K562 (cell line): ENCODE measurements at places on chromosomes 1 and 21. TPM values are rescaled to one million over a fixed set of nuclear protein-coding genes. Genes with fewer than 3 reads are reported as not detected.

DNA sequence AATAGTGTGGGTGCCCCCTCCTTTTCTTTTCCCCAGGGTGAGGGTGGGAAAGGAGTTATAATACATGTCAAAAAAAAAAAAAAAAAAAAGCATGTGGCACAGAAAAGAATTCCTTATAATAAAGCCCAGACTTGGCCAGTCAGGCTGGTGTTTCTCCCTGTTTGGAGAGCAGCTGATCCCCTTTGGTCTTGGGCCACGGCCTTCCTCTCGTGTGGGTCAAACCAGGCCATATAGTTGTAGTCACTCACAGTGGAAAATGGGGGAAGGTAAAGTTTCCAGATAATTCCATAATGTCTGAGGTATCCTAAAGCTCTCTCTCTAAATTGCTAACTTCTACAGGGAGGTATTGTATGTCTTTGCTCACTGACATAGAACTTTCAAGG, 22.0 kb downstream of the CLIC6 start:
- DNase-seq, result no peak
- H3K4me3 ChIP-seq, result no peak overlapping the region
- no peaks in the 10 kb centered on the region for H3K36me3 ChIP-seq

GRCh38 chr1:84539972-84540371, 33.6 kb upstream of the GNG5 start:
- H3K4me3 ChIP-seq, result no peak overlapping the region
- H3K27ac ChIP-seq, result no peak overlapping the region
- DNase-seq, result no peak
- H3K4me1 ChIP-seq, result no peaks in the 10 kb centered on the region
- H3K36me3 ChIP-seq, result no peaks in the 10 kb centered on the region
- no peaks in the 10 kb centered on the region for H3K27me3 ChIP-seq

S100A7 gene
- total RNA-seq, result not detected in 2 replicates

SH3BGR gene
- 14.8 and 17.5 TPM in 2 replicates for total RNA-seq

LRRC53 gene
- total RNA-seq, result not detected in 2 replicates

SH2D5 gene
- total RNA-seq, result 0.11 TPM in 1 of 2 replicates, not detected in the other

DNA sequence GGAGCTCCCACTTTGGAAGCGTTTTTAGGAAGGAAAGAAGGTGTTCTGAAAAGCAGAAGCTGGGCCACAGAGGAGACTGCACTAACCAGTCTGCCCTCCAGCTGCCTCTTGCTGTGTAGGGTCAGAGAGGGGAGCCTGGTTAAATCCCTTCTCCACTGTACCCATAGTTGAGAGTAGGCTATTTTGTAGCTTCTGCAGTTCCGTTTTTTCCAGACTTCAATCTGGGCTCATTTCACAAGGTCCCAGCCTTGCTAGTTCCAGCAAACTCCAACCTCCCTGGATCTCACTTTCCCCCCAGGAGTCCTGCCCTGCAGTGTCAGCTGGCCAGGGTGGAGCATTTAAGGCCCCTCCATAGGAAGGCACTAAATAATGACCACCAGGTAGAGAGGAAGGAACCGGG, 11.0 kb downstream of the TNN start:
- no peaks in the 10 kb centered on the region for H3K4me1 ChIP-seq
- no peaks in the 10 kb centered on the region for H3K36me3 ChIP-seq
- H3K27me3 ChIP-seq, result peaks cover 52% of the 10 kb centered on the region
- H3K4me3 ChIP-seq, result no peak overlapping the region
- no peak overlapping the region for H3K27ac ChIP-seq

GRCh38 chr21:26653430-26653829, 80.3 kb upstream of the CYYR1 start:
- H3K4me1 ChIP-seq, result no peaks in the 10 kb centered on the region
- H3K27ac ChIP-seq, result no peak overlapping the region
- no peaks in the 10 kb centered on the region for H3K27me3 ChIP-seq

DNA sequence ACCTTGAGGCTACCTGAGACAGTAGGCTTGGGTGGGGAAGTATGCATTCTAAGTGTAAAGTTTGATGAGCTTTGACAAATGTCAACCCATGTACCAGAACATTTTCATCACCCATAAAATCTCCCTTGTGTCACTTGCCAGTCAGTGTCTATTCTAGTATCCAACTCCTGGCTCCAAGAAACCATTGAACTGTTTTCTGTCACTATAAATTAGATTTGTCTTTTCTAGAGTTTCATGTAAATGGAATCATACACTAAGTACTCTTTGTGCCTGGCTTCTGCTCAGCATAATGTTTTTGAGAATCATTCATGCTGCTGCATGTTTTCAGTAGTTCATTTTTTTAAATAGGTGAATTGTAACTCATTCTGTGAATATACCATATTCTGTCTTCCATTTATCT, 165.4 kb downstream of the DNM3 start:
- no peak for DNase-seq
- H3K36me3 ChIP-seq, result no peaks in the 10 kb centered on the region
- H3K27ac ChIP-seq, result no peak overlapping the region
- no peaks in the 10 kb centered on the region for H3K27me3 ChIP-seq
- H3K4me3 ChIP-seq, result no peak overlapping the region
- no peaks in the 10 kb centered on the region for H3K4me1 ChIP-seq

DNA sequence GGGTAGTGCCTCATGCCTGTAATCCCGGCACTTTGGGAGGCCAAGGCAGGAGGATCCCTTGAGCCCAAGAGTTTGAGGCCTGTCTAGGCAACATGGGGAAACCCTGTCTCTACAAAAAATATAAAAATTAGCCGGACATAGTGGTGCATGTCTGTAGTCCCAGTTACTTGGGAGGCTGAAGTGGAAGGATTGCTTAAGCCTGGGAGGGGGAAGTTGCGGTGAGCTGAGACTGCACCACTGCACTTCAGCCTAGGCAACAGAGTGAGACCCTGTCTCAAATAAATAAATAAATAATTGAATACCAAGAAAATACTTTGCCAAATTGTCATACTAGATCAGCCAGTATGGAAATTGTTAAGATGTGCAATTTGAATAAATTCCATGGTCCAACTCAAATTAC, 5.9 kb upstream of the RBBP5 start:
- no peak overlapping the region for H3K4me3 ChIP-seq
- no peak overlapping the region for H3K27ac ChIP-seq
- DNase-seq, result no peak
- H3K4me1 ChIP-seq, result peaks cover 3% of the 10 kb centered on the region; the same call in 2 of the 3 replicates
- no peaks in the 10 kb centered on the region for H3K27me3 ChIP-seq

HLCS gene
- total RNA-seq, result 20.0 and 20.1 TPM in 2 replicates

- peaks cover 53% of the 10 kb centered on the region for H3K27me3 ChIP-seq
- DNase-seq, result no peak
- H3K27ac ChIP-seq, result no peak overlapping the region
These were observed 56.8 kb upstream of the LYST start for GRCh38 chr1:235923466-235924021.

DNA sequence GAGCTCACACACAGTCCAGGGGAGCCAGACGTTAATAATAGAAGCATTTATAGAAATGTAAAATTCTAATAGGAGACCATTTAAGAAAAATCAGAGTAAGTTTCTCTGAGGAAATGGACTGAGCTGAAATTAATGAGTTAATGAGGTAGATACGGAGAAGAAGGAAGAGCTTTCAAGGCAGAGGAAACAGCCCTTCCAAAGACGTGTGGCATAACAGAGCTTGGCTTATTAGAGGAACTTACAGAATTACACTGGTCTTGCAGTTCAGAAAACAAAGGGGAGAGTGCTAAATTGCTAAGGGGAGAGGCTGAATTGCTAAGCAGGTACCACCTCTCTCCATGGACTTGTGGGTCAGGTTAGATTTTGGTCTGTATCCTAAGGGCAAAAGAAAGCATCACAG, 8.2 kb upstream of the PIGK start:
- H3K27ac ChIP-seq, result no peak overlapping the region
- no peaks in the 10 kb centered on the region for H3K27me3 ChIP-seq
- no peak overlapping the region for H3K4me3 ChIP-seq

- no peak overlapping the region for H3K27ac ChIP-seq
- H3K36me3 ChIP-seq, result no peaks in the 10 kb centered on the region
- no peak for DNase-seq
- H3K27me3 ChIP-seq, result no peaks in the 10 kb centered on the region
- H3K4me1 ChIP-seq, result peaks cover 14% of the 10 kb centered on the region; the same call in 2 of the 3 replicates
These were observed 18.7 kb upstream of the RAP1A start for GRCh38 chr1:111600886-111601386.

DNA sequence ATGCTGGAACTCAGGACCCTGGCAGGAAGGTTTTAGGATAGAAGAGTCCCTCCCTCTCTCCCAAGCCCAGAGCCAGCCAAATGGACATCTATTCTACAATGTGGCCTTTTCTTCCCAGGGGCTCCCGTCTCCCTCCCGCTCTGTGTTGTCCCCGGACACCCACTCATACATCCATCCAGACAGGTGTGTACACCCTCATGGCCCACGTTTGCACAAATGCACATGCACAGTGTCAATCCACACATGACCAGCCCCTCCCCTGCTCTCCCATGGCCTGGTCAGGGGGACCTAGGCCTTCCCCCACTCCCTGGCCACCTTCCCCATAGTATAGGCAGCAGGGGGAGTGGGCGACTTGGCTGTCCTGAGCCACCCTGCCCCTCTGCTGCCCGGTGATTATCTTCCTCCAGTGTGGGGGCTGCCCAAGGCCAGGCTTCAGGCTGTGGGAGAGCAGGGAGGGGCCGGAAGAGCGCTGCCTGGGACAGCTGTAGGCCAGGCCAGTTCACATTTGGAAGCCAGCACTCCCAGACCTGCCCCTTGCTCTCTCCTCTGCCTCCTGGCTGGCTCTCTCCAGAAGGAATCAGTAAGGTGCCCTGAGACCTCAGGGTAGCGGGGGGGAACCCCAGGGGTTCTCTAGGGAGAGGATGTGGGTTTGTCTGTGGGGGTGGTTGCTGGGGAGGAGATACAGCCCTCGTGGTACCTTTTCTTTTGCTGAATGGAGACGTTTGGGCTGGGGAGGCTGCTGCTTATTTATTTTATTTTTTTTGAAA, 4.1 kb upstream of the PTPN7 start:
- peaks cover 71% of the 10 kb centered on the region for H3K4me1 ChIP-seq
- peak; percentile 82 for DNase-seq
- peaks cover 16% of the 10 kb centered on the region; the same call in 2 of the 3 replicates for H3K36me3 ChIP-seq
- peak overlapping the region; percentile 99 for H3K27ac ChIP-seq
- H3K4me3 ChIP-seq, result peak overlapping the region; percentile 45

DNA sequence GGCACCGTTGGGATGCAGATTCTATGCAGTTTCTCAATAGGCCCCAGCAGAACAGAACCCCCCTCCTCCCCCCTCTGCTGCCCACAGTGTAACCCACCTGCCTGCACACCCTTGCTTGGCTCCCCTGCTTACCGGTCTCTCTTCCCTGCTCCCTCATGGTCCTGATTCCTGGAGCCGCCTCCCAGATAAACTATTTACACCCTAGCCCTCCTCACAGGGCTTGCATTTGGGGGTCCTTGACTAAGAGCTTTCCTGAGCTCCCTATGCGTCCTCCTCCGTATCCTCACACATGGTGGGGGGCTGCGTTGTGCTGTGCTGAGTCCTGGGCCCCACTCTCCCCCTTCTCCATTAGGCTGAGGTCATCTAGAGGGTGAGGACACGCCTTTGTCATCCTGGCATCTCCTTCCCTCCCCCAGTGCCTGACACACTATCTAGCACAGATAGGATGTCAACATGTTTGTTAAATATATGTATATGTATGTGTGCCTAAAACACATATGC, 121.9 kb downstream of the GRIK3 start:
- no peak for DNase-seq
- H3K4me3 ChIP-seq, result no peak overlapping the region
- no peaks in the 10 kb centered on the region for H3K4me1 ChIP-seq
- no peaks in the 10 kb centered on the region for H3K27me3 ChIP-seq
- H3K36me3 ChIP-seq, result no peaks in the 10 kb centered on the region
- no peak overlapping the region for H3K27ac ChIP-seq

ARHGEF16 gene
- total RNA-seq, result 0.98 and 1.2 TPM in 2 replicates

- H3K4me1 ChIP-seq, result no peaks in the 10 kb centered on the region
- H3K27ac ChIP-seq, result no peak overlapping the region
- H3K27me3 ChIP-seq, result no peaks in the 10 kb centered on the region
- H3K36me3 ChIP-seq, result no peaks in the 10 kb centered on the region
These were observed 848.2 kb downstream of the USP25 start for GRCh38 chr21:16577975-16578374.

DNA sequence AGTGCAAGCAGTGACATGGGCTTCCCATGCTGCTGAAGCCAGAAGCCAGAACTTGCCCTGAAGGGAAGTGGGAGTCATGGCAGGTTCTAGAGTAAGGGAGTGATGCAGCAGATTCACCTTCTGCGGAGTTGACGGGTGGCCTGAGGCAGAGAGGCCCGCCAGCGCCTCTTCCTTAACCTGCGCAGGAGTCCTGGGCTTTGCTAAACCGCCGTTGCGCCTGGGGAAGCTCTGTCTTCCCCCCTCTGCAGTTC, 67.3 kb downstream of the OBSCN start:
- peaks cover 7% of the 10 kb centered on the region; the same call in 1 of the 3 replicates for H3K36me3 ChIP-seq
- H3K27ac ChIP-seq, result peak overlapping the region; percentile 57; the same call in 1 of the 3 replicates
- peaks cover 75% of the 10 kb centered on the region for H3K4me1 ChIP-seq
- H3K4me3 ChIP-seq, result peak overlapping the region; percentile 54
- no peaks in the 10 kb centered on the region for H3K27me3 ChIP-seq

- peaks cover 73% of the 10 kb centered on the region for H3K27me3 ChIP-seq
- H3K4me1 ChIP-seq, result peaks cover 10% of the 10 kb centered on the region; the same call in 2 of the 3 replicates
- H3K36me3 ChIP-seq, result no peaks in the 10 kb centered on the region
- no peak for DNase-seq
- H3K27ac ChIP-seq, result no peak overlapping the region
These were observed 53.4 kb upstream of the EDN2 start for GRCh38 chr1:41537788-41538351.

- no peak overlapping the region for H3K27ac ChIP-seq
- no peaks in the 10 kb centered on the region for H3K27me3 ChIP-seq
- H3K4me3 ChIP-seq, result no peak overlapping the region
- no peaks in the 10 kb centered on the region for H3K4me1 ChIP-seq
- no peak for DNase-seq
These were observed 213.1 kb downstream of the RERE start for GRCh38 chr1:8604041-8604945.

DNA sequence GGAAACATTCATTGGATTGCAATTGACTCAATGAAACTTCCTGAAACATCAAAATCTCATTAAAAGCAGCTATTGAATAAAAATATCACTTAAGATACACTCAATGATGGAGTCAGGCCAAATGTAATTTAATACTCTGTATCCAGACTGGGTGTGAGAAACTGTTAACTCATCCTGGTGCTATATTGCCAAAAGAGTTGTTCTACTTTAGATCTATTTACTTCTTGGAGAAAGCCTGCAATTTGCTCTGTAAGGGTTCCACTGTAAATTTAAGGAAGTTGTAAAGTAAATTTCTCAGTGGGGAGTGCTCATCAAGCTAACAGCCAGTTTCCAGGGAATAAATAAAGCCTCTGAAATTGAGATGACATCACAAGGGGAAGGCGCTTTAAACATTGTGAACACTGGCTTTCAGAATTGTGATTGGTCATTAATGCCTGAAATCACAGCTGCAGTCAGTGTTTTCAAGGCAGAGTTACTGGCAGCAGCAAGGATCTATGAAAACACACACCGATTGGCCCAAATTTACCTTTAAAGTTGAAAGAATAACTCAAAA, 91.4 kb downstream of the OLFM3 start:
- H3K27me3 ChIP-seq, result no peaks in the 10 kb centered on the region
- no peaks in the 10 kb centered on the region for H3K36me3 ChIP-seq
- no peak overlapping the region for H3K27ac ChIP-seq
